ENCODE measurements at places on chromosomes 2 and 18.

DNA sequence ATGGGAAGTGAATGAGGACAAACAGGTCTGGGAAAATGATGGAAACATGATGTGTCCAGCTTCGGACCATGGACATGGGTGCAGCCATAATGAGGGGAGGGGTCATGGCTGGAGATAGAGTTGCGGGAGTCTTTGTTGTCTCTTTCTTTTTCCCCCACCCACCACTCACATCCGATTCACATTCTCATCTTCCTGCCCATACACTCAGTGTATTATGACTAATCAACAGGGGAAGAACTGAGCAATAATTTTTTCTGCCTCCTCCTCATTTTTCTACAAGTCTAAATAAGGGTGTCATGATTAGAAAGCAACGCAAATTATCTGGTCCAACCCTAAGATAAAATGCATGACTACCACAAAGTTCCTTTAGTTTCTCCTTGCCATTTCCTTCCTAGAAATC, 5.7 kb upstream of the SERPINB2 start:
- DNase-seq: no peak

DNA sequence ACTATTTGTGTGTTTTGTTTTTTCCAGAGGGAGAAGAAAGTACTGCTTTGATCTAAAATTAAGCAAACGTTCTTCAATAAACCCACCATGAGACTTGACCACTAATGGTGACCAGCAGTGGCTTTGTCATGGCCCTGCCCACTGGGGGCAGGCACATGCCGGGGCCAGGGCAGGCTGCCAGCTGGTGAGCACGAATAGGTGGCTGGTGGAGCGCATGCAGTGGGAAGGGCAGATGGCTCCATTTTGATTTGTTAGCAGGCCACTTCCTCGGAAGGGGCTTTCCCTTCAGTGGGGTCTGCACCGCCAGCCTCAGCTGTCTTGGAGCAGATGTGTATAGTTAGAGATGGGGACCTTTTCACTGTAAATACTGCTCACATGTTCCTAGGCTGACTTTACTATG, 277.1 kb downstream of the SOX11 start:
- no peak for DNase-seq

GRCh38 chr2:203484266-203485112, 50.6 kb downstream of the RAPH1 start:
- peak; percentile 17 for DNase-seq

- no peak for DNase-seq
Measured at GRCh38 chr2:162327134-162327769, 8.8 kb upstream of the IFIH1 start.

DNA sequence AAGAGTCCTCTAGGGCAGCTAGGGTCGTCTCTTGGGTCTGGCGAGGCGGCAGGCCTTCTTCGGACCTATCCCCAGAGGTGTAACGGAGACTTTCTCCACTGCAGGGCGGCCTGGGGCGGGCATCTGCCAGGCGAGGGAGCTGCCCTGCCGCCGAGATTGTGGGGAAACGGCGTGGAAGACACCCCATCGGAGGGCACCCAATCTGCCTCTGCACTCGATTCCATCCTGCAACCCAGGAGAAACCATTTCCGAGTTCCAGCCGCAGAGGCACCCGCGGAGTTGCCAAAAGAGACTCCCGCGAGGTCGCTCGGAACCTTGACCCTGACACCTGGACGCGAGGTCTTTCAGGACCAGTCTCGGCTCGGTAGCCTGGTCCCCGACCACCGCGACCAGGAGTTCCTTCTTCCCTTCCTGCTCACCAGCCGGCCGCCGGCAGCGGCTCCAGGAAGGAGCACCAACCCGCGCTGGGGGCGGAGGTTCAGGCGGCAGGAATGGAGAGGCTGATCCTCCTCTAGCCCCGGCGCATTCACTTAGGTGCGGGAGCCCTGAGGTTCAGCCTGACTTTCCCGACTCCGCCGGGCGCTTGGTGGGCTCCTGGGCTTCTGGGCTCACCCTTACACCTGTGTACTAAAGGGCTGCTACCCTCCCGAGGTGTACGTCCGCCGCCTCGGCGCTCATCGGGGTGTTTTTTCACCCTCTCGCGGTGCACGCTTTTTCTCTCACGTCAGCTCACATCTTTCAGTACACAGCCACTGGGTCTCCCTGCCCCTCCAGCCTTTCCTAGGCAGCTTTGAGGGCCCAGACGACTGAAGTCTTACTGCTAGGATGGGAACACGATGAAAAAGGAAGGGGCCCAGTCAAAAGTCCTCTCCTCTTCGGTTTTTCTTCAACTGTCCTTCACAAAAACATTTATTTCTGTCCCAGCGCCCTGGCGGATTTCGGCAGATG, 8.1 kb downstream of the SIX2 start:
- DNase-seq: no peak

DNA sequence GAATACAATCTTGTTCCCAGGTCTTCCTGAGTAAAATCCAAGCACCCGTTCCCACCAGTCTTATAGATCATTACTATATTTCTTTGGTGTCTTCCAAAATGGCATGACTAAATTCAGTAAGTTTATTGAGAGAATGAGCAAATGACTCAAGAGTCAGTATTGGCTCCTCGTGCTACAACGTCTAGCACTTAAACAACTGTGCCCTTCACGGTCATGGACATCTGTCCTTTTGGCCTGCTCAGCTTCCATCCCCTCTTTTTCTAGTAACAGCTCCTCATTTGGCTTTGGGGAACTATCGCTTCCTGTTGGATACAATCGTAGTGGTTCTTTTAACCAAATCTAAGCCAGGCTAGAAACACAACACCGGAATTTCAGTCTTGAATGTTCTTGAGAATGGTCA, 24.1 kb upstream of the FZD7 start:
- no peak for DNase-seq

- DNase-seq: no peak
Measured at GRCh38 chr2:204973616-204974015, 428.3 kb downstream of the PARD3B start.

- no peak for DNase-seq
Measured at GRCh38 chr2:6352247-6352646, 513.5 kb downstream of the CMPK2 start.

DNA sequence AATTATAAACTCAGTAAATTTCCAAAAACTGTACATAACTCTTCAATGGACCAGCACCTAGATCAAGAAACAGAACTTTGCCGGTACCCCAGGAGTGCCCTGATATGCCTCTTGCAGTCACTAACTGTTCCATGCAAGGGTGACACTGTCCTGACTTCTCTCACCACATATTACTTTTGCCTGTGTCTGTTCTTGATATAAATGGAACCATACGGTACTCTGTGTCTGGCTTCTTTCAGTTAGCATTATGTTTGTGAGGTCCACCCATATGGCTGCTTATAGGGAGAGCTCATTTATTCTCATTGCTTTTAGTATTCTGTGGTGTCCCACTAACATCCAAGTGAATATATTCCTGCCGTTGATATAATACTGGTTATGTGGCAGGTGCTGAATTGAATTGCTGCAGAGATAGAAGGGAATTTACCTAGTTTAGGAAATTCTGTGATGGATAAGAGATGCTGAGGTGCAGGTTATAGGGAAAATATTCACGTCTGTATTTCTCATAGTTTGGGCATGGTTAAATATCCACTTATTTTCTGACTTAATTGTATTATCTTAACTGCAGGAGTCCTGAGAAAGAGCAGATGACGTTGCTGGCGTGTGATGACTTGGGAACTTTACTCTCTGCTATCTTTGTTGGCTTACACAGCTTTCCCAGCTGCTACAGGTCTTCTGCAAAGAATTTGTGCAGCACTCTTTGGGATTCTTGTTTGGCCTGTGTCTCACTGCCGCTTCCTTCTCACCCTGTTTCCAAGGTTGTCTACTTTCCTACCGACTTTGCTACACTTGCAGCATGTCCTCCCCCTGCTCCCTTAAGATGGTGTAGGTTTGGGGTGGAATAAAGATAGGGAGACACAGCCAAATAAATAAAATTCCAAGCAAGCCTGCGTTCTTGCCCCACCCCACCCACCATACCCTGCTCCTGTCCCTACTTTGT, 107.9 kb downstream of the MAP4K4 start:
- DNase-seq: no peak

DNA sequence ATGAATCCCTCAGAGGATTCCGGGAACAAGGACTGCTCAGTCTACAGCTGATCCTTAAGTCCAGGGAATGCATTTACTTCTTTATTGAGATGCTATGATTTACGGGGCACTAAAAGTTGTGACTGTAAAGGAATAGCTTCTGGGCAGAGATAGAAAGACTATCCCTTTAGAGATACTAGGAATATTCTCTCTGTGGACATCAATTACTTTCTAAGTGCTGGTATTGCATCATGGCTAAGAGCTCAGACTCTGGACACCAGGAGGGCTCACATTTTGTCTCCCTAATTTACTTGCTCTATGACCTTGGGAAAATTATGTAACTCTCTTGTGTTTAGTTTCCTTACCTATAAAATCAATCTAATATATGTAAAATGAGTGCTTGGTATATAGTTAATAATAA, 131.4 kb downstream of the AKAIN1 start:
- no peak for DNase-seq

- DNase-seq: no peak
Measured at GRCh38 chr18:9708057-9708433, at the start of gene RAB31. TSS of gene RAB31 (plus strand) at chr18:9708301. CDS start at chr18:9708406, 105 bp downstream.

DNA sequence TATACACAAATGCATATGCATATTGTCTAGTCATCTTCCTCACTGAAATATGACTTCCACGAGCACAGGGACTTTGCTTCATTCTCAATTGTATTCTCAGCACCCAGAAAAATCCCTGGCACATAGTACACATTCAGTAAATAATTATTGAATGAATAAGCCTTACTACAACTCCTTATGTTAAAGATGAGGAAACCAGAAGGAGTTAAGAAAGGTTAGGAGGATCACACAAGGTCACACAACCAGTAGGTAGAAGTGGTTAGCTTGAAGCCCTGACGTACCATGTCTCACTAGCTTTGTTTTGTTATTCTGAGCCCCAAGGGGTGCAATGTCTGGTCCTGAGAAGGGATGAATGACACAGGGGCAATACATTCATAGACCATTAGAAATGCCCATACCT, 220.9 kb upstream of the PID1 start:
- no peak for DNase-seq

GRCh38 chr2:191959209-191959608, 112.3 kb upstream of the CAVIN2 start:
- no peak for DNase-seq

- DNase-seq: no peak
Measured at GRCh38 chr18:43031169-43031568, 84.3 kb downstream of the RIT2 start.

GRCh38 chr2:204365811-204366210, 179.5 kb upstream of the PARD3B start:
- DNase-seq: no peak

- no peak for DNase-seq
Measured at GRCh38 chr18:58894930-58895329, 30.3 kb downstream of the ZNF532 start.

- no peak for DNase-seq
Measured at GRCh38 chr2:216159144-216159543, 50.0 kb downstream of the XRCC5 start.

DNA sequence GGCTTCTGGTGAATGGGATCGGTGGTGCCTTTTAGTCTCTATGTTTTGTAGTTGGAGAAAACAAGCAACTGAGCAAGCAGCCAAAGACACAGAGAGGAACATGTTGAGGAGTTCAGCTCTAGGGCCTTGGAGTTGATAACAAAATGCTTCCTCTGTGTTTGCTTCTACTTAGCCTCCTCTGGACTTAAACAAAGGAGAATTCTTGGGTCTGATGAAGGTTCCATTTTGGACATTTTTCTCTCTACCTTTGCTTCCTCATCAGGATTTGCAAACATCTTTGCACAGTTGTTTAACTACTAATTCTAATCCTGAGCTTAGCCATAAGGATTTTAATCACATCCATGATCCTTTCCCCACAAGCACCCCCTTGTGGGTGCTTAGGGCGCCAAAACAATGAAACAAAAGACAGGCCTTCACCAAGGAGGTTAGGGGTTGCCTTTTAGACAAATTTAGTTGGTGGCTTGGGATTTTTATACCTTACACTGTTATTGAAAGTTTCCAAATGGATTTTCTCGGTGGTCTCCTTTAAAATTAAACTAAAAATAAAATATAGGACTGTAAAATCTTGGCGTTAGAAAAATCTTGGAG, 148.5 kb upstream of the SATB2 start:
- no peak for DNase-seq

- no peak for DNase-seq
Measured at GRCh38 chr18:36314754-36315153, 17.2 kb downstream of the FHOD3 start.

DNA sequence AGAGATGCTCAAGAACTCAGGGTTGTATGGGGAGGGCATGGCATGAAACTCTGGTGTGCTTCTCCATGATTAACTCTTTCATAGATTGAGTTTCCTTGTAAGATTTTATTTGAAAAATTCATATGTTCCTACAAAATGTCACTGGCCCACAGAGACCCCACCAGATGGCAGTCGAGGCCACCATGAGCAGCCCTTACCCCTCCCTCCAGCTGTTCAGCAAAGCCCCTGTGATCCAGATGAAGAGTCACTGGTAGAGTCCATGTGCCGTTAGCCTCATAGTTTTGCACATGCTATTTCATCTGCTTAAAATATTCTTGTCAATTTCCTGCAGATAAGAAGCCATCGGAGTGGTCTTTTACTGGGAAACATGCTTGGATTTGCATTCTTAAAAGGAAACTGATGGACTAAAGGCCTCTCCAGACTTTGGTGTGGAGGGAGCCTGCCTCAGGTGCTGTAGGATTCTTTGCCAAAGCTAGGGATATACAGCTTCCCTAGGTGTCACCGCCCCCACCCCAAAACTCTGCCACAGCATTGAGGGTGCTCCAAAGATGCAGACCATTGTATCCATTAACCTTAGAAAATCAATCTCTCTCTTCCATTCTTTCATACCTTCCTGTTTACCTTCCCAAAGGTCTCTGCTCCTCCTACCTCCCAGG, 18.8 kb downstream of the ZNF385B start:
- no peak for DNase-seq

DNA sequence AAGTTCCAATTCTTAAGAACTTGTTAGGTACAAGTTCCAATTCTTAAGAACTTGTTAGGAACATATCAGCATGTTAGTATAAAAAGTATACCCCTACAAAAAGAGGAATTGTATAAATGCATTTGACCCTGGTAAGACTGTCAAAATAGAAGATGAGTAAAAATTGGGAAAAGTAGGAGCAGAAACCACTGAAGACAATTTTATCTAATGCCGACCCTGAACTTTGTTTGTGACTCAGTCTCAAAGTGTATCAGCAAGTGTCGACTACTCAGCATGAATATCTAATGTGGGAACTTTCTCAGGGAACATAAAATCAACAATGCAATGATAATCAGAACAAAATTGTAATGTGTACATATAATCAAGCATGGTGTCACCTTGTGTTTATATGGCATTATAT, 583 bp upstream of the CD226 start:
- DNase-seq: no peak

- no peak for DNase-seq
Measured at GRCh38 chr2:42930025-42930581, 137.7 kb upstream of the HAAO start.

GRCh38 chr2:150803689-150804398, 316.4 kb upstream of the RND3 start:
- no peak for DNase-seq

- no peak for DNase-seq
Measured at GRCh38 chr18:52254367-52254766, 85.6 kb upstream of the DCC start.

- no peak for DNase-seq
Measured at GRCh38 chr2:43402452-43402937, 176.1 kb upstream of the ZFP36L2 start.

Measured in stimulated activated CD4-positive, alpha-beta T cell treated with anti-CD3 and anti-CD28 coated beads, Interleukin-15, amount 100 ng/mL, for 1 hour (primary cell).